NAMALWA (cell line): ENCODE measurements at places on chromosomes 3 and 15.

DNA sequence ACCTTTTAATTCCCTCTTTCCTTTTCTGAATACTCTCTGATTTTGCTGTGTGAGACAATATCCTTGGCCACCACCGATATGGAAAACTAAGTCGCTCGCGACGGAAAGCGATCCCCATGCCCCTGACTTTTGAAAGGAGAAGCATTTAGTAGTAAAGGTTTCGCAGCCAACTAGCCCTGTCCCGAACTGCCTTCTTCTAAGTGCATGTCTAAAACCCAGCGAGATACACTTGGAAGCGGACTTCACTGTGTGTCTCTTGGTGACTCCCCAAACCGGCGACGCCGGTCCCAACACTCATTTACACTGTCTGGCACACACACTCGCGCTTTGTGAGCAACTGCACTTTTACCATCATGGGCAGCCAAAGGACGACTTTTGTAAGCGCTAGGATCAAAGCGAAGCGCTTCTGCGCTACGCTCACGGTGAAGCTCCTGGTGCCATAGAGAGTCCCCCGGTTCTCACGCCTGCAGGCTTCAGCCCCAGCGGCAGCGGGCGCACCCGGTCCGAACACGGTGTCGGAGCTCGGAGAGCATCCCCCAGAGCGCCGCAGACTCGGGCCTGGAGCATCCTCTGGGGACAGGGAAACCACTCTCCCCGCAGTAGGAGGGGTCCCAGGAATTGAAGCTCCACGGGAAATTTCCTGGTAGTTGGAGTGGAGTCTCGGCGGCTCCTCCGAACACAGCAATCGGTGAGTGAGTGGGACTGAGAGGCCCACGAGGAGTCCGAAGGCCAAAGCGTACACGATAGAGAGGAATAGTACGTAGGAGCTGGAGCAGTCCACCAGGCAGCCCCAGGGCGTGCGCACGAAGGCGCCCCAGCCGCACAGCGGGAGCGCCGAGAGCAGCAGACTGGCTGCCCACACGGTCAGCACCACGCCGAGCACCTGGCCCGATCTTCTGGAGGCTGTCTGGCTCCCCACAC lies 1.4 kb downstream of the GPR149 start:
- no peak for DNase-seq

GRCh38 chr3:16482194-16482769 lies 31.2 kb downstream of the RFTN1 start:
- DNase-seq = no peak

- peak; percentile 93 for DNase-seq
Observed at GRCh38 chr3:157618075-157618760, 115.0 kb upstream of the VEPH1 start.

- DNase-seq = no peak
Observed at GRCh38 chr15:71713191-71713809, 97.1 kb upstream of the NR2E3 start.

GRCh38 chr3:38247366-38248035 lies 18.1 kb upstream of the SLC22A13 start:
- no peak for DNase-seq

- no peak for DNase-seq
Observed at GRCh38 chr3:140186421-140186920, 251.5 kb downstream of the CLSTN2 start.

GRCh38 chr15:91891788-91892345 lies 38.4 kb downstream of the SLCO3A1 start:
- DNase-seq = no peak

DNA sequence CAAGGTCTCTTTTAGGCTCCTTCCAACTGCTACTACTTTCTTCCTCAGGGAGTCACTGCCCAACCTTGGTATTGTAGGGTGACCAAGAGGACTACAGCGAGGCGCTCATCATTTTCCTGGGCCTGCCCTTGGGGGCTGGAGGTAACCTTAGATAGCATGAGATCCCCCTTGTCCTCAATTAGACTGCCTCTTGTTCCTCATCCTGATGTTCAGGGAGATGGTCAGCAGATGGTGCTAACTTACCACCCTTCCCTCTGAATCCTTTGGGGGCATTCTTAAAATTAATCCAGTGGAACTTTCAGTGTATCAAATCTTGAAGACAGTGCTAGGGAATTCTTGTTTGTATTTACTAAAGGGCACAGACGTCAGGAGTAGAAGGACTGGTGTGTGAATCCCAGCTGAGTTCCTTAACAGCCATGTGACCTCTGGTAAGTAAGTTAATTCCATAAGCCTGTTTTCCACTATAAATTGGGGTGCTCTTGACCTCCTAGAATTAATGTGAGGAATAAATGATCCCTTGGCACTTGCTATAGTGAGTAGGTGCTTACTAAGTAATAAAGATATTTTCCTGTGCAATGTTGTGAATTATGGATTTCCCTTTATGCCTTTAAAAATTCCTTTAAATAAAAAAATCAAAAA lies 4.1 kb upstream of the CLPX start:
- peak; percentile 79 for DNase-seq

DNA sequence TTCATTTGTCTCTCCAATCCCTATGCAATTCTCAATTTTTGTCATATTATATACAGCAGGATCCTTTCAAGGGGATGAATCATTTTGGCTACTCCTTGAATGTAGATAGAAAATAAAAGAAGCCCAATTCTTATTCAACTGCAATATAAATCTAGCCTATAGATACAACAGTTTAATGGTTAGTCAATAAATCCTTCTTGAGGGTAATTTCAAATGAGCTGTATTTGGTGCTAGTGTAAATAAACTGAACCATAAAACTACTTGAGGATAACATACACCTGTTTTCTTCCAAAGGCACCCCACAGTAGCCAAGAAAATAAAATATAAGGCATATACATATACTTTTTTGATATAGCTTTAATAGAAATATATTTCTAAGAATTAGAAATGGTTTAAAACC lies 830.3 kb downstream of the ROBO1 start:
- DNase-seq = no peak

DNA sequence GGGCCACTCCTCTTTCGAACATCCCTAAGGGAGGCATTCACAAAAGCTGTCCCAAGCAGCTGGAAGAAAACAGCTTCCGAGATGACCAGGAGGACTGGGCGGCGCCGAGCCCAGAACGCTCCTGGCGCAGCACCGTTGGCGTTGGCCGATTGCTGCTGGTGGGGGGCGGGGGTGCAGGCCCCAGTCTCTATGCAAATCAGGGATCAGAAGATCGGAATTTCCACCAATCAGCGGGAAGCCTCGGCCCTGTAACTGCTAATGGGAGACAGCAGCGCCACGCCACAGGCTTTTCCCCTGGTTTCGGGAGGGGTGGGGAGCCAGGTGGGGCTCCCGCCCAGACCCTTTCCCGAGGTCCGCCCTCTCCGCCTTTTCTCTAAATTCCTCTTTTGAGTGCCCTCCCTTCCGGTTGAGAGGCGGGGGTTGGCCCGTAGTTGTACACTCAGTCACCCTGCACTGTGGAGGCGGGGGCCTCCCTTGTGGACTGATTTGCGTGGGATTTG lies 27.0 kb downstream of the HMCES start:
- no peak for DNase-seq

GRCh38 chr15:101489599-101490407 lies at the start of gene PCSK6:
Gene PCSK6 (minus strand): TSS chr15:101489707. CDS start chr15:101489670, 37 bp downstream.
- no peak for DNase-seq

DNA sequence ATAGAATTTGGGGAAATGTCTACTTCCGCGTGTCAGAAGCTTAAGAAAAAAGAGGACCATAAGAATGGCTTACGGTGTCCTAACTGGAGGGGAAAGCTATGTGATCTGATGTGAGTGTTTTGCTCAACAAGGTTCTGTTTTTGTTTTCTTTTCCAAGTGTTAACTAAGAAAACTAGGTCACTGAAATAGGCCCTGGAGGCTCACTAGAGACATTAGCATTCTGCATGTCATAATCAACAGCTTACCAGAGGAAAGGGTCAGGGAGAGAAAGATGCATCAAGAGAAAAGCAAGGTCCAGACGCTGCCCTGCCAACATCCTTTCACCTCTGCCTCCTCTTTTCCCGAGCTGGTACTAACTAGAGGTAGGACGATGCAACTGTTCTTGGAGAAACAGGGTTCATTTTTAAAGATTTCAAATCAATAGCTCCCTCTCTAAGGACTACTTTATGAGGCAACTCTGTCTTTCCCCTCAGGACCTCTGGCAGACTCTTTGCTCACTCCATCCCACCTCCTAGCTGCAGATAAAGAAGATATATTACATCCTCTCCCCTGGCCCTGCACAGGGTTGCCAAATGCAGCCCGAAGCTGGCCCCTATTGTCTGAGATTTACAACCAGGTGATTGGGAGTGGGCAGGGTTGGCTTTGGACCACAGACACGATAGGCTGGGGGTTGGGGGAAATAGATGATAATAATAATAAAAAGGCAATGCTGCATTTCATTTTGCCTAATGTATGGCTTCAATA lies 209.9 kb upstream of the SLC2A2 start:
- DNase-seq = no peak

DNA sequence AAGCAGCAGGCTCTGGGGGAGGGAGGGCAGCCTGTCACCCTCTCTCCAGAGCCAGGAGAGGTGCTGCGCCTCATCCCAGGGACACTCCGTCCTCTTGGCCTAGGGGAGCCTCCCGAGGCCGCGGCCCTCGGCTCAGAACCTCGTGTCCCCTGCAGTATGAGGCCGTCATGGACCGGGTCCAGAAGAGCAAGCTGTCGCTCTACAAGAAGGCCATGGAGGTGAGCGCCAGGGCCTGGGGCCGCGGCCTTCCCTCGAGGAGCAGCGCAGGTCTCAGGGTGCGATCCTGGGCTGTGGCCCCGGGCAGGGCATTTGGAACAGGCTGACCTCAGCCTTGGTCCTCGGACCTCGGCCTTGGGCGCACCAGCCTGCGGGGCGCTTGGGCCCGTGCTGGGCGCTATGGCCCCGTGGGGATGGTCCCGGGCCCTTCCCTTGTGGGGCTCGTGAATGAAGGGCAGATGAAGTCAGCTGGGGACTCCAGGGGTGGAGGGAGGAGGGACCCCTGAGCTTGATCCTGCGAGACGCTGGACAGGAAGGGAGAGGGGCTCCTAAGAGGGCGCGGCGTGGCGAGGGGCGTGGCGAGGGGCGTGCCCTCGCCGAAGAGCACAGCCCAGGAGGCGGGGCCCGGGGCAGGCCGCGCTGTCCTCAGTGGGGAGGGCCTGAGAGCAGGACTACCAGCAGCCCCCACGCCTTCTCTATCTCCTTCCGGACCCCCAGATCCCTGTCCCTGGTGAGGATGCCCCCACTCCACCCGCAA lies 32.9 kb downstream of the PSTPIP1 start:
- no peak for DNase-seq

DNA sequence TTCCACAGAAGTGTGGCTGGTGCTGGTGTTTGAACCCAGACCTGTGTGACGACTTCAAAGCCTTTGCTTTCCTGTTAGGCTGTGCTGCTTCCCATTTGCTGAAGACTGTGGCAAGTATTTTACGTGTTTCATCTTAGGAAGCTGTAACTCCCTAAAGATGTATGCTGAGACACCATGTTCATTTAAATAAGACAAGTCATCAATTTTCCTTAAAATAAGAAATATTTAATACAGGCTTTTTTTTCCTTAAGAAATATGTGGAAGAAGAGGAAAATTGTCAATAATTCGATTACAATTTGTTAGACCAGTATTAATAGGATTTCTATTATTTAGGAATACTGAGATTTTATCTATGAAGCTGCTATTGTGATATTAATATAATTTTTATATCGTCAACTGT lies 58.4 kb downstream of the LMLN start:
- DNase-seq = no peak

DNA sequence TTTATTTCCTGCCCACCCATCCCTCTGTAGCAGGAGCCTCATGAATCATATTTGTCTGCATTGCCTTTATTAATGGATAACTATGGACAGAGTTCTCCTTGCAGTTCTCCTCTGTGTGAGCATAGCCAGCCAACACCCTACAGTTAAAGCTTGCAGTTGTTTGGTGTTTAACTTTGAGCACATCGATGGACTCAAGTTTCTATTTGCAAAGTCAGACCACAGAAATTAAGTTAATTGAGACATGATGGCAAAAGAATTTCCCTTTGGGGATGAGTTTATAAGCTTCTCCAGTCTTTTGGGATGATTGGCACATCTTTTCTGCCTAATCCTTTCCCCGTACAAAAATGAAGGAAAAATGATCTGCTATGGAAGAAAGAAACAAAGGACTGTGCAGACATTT lies 398.9 kb upstream of the THBS1 start:
- no peak for DNase-seq

GRCh38 chr15:80159811-80160569 lies 7.2 kb downstream of the FAH start:
- DNase-seq = no peak

DNA sequence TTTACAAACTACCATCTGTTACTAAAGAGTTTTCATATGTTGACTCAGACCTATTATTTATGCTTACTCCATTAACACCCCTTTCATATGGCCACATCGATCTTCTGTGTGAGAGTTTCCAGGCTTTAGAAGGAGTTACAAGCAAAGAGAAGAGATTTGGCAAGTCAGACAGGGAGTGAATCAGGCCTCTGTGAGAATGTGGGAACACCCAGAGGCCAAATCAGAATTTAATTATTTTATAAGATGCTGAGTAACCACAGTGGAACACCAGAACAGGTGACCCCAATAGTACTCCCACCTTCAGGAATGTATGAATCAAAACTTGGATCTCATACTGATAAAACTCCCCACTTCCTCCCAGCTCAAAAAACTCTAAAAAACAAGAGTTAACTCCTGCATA lies 42.0 kb downstream of the IFT57 start:
- DNase-seq = no peak

- DNase-seq = peak; percentile 58
Observed at GRCh38 chr15:91857224-91857585, 3.7 kb downstream of the SLCO3A1 start.
